ENCODE measurements at places on chromosomes 7 and 10.

- DNase-seq: no peak
These were observed 34.0 kb upstream of the DKK1 start for GRCh38 chr10:52280051-52280450.

DNA sequence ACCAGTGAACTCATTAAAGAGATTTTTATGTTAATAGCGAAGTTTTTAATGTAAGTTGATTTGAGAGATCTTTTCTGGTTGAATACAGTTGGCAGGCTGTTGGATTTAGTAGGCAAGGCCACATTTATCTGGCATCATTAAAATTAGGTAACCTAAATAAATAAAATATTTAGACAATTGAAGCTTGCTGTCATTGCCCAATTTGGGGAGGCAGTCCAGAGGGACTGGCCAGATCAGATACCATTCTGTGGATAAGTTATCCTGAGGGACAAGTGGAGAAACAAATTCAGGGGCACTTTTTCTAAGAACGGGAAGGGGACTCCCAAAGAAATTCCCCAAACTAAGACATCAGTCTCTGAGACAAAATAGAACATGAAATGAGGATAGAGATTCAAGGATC is 397.8 kb downstream of the GFRA1 start:
- no peak for DNase-seq

GRCh38 chr7:107427462-107427861 is 42.4 kb upstream of the GPR22 start:
- no peak for DNase-seq

- DNase-seq: no peak
These were observed 111.4 kb downstream of the LRRN3 start for GRCh38 chr7:111202321-111202720.

DNA sequence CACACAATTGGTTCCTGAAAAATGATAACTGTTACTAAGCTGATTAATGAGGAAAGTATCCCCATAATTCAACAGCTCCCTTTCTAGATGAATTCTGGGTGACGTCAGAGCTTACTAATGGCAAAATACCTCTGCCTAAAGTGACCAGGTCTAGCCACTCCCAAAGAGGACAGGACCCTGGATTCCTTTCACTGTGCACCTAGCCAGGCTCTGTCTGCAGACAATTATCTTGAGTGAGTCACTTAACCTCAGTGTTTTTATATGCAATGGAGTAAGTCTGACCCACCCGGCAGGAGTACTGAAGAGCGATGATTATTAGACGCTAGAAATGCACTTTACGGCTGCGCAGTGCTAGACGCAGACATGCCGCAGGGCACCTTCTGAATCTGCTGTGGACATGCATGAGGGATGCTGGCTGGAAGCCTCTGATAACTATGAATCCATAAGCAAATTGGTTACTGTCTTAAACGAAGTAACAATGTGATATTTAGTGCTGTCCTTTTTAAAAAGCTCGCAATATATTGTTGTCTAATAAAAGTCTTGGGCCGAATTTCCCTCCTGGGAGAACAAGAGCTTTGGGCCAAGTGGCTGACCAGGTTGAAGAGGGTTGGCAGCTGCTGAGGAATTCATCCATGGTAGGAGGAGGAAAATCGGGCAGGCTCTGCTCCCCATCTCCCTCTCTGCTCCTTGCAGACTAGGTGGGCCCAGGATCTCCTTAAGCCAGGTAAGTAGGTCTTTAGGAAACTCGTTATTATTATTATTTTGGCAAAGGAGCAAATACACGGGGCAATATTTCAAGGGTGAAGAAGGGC is 4.6 kb upstream of the INPP5A start:
- no peak for DNase-seq

DNA sequence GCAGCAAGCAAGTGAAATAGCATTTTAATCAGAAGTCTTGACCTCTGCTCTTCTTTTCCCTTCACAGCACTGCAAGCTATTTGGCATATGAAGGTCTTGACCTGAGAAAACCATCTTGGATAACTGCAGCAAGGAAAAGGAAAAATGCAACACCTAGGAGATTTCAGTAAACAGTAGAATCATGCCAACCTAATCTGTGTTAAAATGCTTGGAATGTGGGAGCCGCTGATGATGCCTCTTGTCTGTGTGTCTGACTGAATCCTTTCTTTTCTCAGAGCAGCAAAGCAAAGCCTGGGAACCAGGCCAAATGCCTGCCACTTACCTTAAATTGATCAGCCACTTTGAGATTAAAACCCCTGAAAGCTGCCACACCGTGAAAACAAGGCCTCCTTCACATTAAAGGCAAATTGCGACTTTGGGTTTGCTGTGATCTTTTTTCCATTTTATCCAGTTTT is 80.4 kb upstream of the CDK6 start:
- no peak for DNase-seq

GRCh38 chr7:111093496-111093895 is 2.6 kb downstream of the LRRN3 start:
- DNase-seq: no peak

DNA sequence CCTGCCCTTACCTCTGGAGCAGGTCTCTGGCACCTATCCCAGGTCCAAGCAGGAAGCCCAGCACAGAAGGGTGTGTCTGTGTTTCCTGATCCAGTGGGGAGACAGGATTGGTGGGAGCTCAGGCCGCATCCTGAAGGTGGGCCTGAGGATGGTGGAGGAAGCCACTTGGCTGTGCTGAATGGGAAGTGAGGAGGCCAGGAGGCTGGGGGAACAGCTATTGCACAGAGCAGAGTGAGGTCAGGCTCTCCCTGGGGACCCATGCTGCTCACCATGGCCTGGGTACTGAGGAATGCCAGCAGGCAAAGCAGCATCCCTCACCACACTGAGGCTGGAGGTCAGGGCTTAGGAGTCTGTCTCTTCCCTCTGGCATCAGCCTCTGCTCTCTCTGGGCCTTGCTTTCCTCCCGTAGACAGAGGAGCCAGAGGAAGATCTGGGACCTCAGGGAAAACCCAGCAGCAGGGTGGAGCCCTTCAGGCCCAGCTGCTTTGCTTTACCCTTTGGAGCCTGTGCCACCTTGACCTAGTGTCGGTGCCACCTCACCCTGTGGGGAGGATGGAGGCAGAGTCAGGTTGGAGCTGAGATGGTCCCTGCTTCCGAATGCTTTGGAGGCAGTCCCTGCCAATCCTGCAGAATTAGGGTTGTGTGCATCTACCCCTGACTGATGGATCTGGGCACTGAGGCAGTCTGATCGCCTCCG is 39.0 kb downstream of the CDH23 start:
- DNase-seq: no peak

DNA sequence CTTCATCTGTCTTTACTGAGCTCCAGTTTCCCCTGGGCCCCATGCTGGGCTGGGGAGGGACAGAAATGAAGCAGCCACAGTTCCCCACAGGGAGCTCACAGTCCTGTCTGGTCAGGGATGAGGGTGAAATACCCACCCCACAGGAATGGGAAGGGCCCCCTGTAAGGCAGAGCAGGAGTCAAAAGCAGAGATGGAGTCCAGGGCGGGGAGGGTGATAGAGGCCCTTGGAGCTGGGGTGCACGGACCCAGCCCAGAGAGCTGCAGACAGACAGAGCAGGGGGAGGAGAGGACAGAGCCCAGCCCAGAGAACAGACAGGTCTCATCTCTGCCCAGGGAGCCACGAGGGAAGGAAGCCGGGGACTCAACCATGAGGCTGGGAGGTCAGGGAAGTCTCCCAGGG is 34.9 kb upstream of the ZNF488 start:
- DNase-seq: no peak

DNA sequence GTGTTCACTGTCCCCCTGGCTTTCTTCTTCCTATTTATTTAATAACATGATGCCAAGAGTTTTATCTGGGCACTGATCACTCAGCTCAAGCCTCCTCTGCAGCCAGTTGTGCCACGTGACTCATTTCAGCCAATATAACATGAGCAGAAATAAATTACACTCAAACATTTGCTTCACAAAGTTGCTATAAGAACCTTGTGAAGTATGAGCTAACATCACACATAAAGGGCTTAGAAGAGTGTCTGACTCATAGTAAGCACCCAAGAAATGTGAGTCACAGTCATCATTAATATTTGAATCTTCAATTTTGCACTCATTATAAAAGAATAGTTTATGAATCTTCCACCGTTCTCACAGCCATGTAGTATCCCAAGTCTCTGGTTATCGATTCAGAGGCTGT is 414.6 kb upstream of the NPVF start:
- no peak for DNase-seq

All from T-helper 2 cell (primary cell).